Effector memory CD4-positive, alpha-beta T cell (primary cell): ENCODE measurements at places on chromosomes 4 and X.

- DNase-seq, result no peak
Observed at GRCh38 chr4:14877246-14878225, 124.7 kb upstream of the CPEB2 start.

DNA sequence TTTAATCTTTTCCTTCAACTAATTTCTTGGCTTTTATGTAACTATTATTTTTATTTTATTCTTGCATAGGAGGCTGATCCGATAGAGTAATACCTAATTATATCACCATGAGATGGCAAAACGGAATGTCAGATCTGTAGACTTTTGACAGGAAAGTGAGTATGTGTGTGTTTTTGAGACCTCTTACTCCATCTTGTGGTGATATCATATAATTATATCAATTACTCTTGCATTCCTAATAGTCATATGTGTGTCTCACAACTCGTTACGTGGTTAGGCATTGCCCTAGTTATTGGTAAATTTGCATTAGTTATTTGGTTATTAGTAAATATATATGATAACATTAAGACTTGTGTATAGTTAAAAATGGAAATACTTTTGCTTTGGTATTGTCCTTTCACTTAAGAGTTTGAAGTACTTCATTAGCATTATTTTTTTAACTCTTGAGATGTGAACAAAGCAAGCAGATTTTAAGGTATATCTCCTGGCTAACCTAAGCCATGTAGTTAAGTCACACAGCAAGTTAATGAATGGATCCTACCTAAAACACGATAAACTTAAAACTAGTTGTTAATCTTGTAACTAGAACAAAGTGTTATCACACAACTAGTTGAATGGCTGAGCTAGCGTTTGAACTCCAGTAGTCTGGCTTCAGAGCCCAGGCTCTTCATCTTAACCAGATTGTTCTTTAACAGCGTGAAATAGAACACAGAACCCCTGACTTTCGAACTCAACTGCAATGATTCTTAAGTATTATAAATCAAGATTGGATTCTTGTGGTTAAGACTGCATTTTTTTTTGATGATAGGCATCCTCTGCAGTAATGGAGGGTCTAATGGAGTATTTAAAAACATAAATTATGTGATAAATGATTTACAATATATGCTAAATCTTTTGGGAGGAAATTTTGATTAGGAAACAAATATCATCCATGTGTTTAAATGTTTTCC is 67.1 kb downstream of the PGRMC2 start:
- DNase-seq, result no peak

- DNase-seq, result no peak
Observed at GRCh38 chrX:39777623-39778025, 320.1 kb downstream of the BCOR start.

- DNase-seq, result no peak
Observed at GRCh38 chr4:31020363-31020762, 300.2 kb downstream of the PCDH7 start.

GRCh38 chrX:147911192-147912022 is at the start of gene FMR1:
FMR1 (plus strand) TSS chrX:147911919; CDS start chrX:147912180, 261 bp downstream.
- peak; percentile 93 for DNase-seq
